ENCODE measurements at places on chromosomes 1 and 21.
A peak's percentile ranks its signal among the peaks of the same experiment; 100 is the strongest.

- peak; percentile 13 for DNase-seq
Observed at GRCh38 chr1:37808369-37809319, 636 bp upstream of the YRDC start.

DNA sequence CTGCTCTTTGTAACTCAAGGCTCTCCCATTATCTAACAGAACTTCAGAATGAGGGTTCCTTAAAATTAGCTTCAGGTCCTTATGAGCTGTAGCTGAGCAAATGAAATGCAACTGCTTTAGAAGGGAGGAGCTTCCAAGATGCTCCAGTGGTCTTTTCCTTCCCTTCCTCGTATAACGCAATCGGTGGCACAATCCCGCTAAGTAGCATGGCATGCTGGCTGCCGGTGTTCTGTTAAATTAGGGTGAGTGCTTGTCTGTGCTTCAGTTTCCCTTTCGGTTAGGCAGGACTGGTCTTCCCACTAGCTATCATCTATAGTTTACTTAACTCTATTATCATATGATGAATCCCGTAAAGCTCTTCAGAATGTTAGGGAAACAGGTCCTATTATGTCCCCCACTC is 917 bp downstream of the KIAA0040 start:
- DNase-seq: peak; percentile 19

DNA sequence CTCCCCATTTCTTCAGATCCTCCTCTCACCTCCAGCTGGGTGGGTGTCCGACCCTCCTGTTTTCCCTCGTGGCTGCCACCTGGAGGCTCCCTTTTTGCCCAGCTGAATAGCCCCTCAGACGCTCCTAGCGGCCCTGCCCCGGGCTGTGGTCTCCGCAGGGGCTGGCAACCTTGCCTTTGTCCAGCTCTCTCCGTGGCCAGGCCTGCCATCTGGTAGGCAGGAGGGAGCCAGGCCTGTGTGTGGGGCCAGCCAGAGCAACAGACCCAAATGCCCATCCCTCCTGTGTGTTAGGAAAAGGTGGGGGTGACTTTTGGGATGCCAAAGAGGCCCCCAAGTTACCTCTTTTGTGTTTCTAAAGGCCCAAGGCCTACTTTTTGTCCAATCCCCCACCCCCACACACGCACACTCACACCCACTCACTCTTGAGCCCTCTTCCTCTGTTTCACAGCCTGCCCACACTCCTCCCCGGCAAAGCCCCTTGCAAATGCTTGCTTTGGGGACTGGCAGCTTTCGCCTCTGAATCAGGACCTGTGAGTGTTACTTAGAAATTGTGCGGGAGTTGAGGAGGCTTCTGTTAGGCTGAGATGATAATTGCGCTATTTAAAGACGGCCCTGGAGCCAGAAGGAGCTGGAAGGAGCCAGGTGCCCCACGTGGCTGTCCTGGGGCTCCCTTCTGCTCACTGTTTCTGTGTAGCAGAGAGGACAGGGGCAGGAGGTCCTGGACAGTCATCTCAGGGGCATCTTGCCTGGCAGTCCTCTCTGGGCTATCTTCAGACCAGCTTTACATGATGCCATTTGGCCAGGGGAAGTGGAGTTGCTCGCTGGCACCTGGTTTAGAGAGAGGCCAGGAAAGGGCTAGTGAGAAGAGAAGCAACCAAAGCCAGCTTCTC is 9.1 kb downstream of the PPFIA4 start:
- DNase-seq: no peak

DNA sequence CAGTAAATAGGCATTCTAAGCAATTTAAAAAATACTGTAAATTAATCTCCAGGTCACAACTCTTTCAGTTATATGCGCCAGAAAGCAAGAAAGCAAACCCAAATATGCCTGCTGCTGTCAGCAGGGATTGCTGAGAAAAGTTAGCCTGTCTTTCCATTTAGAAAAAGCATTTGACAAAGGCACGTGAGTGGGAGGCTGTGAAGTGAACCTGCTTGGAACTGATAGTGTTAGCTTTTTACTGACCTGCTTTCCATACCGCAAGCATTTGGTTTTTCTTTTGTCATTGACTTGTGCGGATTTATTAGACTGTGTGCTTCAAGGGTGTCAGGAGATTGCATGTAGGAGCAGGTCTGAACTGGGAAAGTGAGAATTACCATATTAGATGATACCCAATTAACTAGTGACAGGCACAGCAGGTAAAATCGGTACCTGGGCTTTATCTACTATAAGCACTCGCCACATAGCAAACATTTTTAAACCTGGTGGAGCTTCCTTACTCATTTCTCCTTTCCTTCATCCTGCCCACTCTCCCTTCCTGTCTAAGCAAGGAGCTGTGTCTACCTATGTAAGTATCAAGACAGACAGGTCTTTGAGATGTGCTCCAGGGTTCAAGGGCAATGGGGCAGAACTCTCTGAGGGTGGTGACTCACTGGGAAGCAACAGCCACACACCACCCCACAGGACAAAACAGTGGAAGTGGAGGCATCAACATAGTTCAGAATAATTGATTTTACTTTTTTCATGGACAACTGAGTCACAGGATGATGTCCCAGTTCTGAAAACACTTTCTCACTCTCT is 323.9 kb downstream of the DISC1 start:
- no peak for DNase-seq

- no peak for DNase-seq
Observed at GRCh38 chr21:44706026-44706705, 5.2 kb downstream of the TSPEAR start.

- no peak for DNase-seq
Observed at GRCh38 chr1:97304366-97304765, 582.8 kb downstream of the PTBP2 start.

GRCh38 chr1:109895720-109896504 is 14.7 kb upstream of the CSF1 start:
- no peak for DNase-seq

- DNase-seq: no peak
Observed at GRCh38 chr21:33854604-33855003, 61.0 kb downstream of the ATP5PO start.

DNA sequence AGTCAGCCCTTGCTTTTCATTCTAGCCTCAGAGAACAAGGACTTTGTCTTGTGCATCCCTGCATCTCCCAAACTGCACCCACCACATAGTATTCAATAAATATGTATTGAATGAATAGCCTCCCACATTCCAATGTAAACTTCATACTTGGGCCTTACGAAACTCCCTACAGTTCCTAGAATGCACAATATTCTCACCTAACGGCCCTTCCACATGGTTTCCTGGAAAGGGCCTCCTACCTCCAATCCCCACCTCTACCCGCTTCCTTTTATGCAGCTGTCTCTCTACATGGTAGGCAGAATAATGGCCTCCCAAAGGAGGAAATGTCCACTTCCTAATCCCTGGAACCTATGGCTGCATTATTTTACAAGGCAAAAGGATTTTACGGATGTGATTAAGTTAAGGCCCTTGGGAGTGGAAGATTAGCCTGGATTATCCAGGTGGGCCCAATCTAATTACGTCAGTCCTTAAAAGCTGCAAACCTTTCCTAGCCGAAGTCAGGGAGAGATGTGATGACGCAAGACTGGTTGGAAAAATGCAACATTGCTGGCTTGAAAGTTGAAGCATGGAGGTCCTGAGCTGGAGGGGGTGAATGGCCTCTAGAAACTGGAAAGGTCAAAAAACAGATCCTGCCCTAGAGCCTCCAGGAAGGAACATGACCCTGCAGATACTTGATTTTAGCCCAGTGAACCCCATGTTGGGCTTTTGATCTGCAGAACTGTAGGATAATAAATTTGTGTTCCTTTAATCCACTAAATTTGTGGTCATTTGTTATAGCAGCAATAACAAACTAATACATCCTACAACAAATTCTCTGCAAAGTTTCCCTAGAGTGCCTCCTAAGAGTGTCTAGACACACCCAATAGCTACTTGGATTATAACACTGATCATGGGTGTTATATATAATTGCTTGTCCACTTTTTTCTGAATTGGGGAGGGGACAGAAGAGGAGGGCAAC is 5.2 kb upstream of the PIK3C2B start:
- DNase-seq: no peak

- DNase-seq: no peak
Observed at GRCh38 chr1:222656391-222657155, 38.7 kb downstream of the MIA3 start.

DNA sequence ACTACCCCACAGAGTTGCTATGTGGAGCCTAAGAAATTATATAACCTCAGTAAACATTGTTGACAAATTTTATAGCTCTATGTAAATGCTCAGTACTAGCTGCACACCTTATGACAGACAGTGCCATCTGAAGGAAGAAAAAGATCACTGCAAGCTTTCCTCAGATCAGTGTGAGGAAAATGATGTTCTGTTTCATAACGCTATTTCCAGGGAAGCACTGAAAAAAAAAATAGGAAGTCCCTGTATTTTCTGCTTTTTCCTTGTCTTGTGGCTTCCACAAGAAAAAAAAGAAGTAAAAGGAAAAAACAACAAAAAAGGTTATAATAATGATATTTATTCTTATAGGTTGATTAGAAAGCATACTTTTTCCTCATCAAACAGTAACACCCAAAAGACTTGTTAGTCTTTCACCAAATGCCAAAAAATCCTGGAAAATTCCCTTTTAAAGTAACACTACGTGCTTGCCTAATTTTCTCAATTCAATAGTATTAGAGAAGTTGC is 23.2 kb downstream of the LYST start:
- DNase-seq: no peak

- DNase-seq: no peak
Observed at GRCh38 chr1:88892357-88892877, 1.1 kb upstream of the GTF2B start.

DNA sequence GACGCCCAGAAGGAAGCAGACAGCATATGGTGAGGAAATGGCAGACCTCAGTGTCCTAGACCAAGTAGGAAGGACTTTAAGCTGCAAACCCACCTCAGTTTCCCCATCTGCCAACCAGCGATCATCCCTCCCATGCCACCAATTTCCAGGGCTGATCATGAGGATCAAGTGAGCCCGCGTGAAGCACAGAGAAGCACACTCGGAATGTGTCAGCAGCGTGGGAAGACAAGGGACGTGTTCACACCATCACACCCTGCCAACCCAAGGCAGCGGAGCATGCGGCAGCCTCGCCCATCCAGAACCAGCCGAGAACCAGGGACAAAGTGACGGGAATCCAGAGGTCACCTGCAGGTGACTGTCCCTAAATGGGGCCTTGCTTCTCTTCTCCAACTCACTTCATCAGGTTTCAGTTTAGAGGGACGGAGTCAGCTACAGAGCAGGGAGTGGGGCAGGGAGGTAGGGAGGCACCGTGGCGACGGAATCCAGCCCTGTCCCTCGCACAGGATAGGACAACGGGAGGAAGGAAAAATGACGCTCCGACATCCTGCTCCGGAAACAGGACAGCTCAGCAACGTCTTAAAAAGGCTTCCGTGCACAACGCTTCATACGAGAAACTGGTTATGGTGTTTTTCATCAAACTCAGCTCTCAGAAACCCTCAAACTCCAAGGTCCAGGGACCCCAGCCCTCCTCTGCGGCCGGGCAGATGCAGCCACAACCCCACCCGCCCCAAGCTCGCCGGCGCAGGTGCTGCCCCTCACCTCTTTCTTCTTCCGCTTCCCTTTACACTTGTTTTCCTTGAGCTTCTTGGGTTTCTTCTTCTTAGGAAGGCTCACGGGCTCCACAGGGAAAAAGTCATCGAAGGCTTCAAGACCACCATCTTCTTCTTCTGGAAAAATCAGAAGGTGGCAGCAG is 12.5 kb downstream of the CHD5 start:
- no peak for DNase-seq

GRCh38 chr1:167455786-167456446 is 62.4 kb downstream of the CD247 start:
- DNase-seq: peak; percentile 38

All from CD4-positive, alpha-beta T cell treated with Interleukin-6 at 100 ng/mL for 8 hours (primary cell).